ENCODE measurements at places on chromosomes 2 and 18. TPM values are rescaled to one million over a fixed set of nuclear protein-coding genes. Genes with fewer than 3 reads are reported as not detected.

Gene DNAJC5G
- not detected for total RNA-seq

Gene MYL1
- not detected for total RNA-seq

Gene ACADL
- 0.26 TPM for total RNA-seq

Gene BCL2L11
- total RNA-seq, result 1.6 TPM

All from aortic smooth muscle cell (primary cell).